ENCODE measurements at places on chromosomes 12 and 14. TPM values are rescaled to one million over a fixed set of nuclear protein-coding genes. Genes with fewer than 3 reads are reported as not detected.

Gene MYH6
- not detected for total RNA-seq

Gene NRDE2
- total RNA-seq: 9.7 TPM

Gene ZNF385A
- 2.3 TPM for total RNA-seq

Gene TDRD9
- 0.50 TPM for total RNA-seq

Gene REP15
- total RNA-seq: 0.99 TPM

Data from fibroblast of lung (primary cell).